ENCODE measurements at places on chromosomes 6 and 20.

DNA sequence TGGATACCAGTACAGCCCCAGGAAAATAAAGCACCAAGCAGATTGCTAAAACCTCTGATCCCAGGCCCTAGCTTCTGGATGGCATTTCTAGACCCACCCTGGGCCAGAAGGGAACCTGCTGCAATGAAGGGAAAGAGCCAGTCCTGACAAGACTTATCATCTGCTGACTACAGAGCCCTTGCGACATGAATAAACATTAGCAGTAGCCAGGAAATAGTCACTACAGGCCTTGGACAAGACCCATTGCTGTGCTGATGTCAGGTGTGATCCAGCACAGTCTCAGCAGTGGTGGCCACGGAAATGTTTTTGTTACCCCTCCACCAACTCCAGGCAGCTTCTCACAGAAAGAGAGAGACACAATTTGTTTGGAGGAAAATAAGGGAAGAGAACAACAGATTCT is 399.3 kb downstream of the HAO1 start:
- DNase-seq, result no peak

DNA sequence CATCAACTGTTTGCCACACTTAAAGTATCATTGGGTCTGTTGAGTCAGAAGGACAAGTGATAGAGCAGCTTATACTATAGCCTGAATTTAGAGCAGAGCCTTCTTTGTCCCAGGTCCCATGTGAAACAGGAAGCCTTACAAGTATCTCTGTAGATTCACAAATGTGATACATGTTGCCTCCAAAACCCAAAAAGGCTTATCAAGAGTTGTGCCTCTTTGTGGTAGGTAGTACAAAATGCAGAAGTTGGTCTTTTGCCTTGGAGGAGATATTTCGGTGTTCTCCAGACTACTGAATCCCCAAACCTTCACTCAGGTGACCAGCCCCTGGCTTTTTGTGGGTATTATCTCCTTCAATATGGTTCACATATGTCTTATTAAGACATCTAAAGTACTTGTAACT is 172.8 kb upstream of the PROKR2 start:
- DNase-seq, result no peak

- DNase-seq, result no peak
Observed at GRCh38 chr20:45821947-45822346, 5.2 kb downstream of the TNNC2 start.

DNA sequence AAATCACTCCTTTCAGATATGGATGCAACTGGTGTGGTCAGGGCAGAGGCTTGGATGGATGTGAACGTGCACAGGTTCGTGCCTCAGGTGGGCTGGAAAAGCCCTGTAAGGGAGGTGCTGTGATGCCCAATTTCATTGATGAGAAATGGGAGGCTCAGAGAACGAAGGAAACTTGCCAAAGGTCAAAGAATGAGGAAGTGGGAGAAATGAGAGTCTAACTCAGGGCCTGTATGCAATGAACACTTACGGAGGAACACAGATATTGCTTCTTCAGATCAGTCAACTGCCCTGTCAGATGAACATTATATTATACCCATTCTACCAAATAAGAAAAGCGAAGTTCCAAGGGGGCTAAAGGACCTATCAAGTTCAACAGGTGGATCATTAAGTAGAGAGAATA is 134.7 kb downstream of the RCAN2 start:
- DNase-seq, result no peak

- DNase-seq, result no peak
Observed at GRCh38 chr6:114121913-114122662, 151.1 kb upstream of the HDAC2 start.

- no peak for DNase-seq
Observed at GRCh38 chr6:46794068-46794467, 879 bp downstream of the MEP1A start.

DNA sequence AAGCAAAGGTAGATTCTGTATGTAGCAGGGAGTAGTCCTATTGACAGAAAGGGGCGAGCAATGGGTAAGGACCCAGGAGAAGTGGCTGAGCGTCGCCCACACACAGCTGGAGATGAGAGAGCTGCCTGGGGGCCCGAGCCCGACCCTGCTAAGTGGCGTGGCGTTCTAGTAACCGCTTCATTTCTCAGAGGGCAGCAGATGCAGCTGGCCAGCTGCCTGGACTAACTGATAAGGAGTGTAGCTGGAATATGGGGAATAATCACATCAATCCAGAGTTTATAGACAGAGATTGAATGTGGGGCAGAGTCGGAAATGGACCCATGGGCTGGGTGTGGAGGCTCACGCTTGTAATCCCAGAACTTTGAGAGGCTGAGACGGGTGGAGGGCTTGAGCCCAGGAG is 64.4 kb downstream of the EZR start:
- no peak for DNase-seq

GRCh38 chr6:61679625-61680024 is 606.4 kb downstream of the KHDRBS2 start:
- no peak for DNase-seq

DNA sequence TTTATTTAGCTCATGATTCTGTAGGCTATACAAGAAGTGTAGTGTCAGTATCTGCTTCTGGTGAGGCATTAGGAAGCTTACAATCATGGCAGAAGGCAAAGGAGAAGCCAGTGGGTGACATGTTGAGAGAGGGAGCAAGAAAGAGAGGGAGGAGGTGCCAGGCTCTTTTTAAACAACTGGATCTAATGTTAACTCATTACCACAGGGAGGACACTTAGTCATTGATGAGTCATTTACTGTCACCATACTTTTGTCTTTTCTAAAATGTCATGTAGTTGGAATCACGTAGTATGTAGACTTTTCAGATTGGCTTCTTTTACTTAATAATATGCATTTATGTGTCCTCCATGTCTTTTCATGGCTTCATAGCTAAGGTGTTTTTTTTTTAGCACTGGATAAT is 58.1 kb downstream of the NUS1 start:
- no peak for DNase-seq

- DNase-seq, result peak; percentile 58
Observed at GRCh38 chr6:73451223-73452106, 632 bp downstream of the CGAS start.

GRCh38 chr6:45369870-45370269 is 7.9 kb downstream of the SUPT3H start:
- no peak for DNase-seq

DNA sequence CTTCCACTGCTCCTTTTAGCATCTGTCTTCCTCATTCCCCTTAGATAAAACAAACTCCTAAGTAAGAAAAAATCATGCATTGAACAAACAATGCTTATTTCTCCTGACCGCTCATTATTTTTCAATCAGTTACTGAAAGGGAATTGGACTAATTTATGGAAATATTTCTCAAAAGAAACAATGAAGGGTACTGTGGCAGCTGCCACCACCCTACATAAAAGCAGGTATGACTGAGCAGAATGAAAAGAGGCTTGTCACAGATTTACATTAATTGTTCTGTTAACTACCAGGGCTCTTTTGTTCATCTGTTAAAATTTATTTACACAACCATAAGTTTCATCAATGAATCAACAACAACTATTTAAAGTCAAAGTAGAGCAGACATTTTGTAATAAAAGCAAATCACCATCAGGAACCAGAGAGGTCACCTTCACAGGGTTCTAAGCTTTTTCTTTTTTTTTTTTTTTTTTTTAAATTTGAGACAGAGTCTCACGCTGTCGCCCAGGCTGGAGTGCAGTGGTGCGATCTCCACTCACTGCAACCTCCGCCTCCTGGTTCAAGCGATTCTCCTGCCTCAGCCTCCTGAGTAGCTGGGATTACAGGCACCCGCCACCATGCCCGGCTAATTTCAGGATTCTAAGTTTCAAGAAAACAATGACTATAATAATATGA is 204.0 kb downstream of the PTPRK start:
- no peak for DNase-seq

GRCh38 chr6:130968476-130968875 is 94.6 kb downstream of the EPB41L2 start:
- no peak for DNase-seq

DNA sequence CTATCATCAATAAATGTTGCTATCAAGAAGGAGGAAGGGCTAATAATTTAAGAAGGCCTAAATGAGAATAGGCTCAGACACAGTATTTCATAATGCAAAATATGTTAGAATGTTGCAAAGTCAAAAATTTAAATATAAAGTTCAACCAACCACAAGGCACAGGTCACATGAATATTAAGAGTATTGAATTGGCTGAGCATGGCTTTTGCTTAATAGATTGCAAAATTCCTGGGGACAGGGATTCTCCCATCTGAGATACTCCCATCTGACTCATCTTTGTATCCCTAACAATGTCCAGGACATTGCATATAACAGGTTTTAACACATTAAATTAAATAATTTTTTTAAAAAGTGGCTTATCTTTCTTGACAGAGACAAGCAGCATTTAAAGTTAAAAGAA is 32.9 kb upstream of the UTRN start:
- DNase-seq, result no peak

GRCh38 chr6:151916680-151917164 is 109.2 kb downstream of the ESR1 start:
- no peak for DNase-seq

DNA sequence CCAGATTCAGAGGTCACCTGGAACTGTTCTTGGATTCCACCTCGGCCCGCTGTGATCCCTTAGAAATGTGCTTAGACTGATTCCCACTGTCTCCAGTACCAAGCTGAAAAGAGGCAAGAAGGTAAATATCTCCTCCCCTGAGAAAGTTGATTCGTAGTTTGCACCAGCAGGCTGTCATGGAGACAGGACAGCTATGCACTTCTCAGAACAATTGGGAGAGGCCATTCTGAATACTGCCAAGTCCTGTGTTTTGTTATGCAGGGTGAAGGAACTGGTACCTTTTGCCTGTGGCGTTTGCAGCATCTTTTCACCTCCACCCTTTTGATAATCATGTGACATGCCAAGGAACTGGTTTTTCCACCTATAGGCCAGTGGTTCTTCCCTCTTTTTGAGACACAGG is 58.2 kb upstream of the RNGTT start:
- DNase-seq, result no peak

DNA sequence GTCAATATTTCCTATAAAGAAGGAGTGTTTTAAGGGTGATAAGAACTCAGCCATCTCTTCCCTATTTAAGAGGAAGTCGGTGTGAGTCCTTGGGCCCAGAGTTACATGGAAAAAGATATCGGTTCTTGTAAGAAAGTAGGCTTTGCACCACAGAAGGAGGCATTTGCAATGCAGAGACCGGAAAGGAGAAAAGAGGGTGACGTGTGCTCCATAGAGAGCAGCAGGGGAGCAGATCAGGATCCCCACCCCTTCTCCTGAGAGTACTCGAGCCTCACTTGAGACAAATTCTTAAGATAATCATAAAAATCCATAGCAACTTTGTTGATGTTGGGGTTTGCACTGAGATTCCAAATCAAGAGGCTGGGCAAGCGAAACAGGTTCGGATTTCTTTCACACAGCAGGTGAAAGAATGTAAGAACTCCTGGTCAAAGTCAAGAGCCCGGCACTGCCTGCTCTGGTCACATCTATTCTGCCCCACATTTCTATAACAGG is 27.8 kb downstream of the FOXA2 start:
- DNase-seq, result no peak
